ENCODE measurements at places on chromosomes 16 and 17.

DNA sequence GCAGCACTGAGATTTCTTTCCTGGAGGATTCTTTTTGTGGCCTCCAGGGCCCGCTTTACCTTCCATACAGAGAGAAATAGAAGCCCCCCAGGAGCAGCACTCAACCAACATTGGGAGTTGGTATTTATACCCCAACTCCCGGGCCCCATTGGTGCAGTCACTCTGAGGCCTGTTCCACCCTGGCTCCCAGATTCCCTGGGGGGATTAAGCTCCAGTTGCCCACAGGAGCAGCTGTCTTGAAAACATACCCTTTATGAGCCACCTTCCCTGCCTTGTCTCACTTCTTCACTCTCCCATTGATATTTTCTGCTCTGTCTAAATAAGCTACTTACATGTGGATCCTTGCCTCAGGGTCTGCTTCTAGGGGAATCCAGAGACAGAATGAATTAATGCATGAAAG is 167.8 kb downstream of the KATNIP start:
- no peak for DNase-seq

DNA sequence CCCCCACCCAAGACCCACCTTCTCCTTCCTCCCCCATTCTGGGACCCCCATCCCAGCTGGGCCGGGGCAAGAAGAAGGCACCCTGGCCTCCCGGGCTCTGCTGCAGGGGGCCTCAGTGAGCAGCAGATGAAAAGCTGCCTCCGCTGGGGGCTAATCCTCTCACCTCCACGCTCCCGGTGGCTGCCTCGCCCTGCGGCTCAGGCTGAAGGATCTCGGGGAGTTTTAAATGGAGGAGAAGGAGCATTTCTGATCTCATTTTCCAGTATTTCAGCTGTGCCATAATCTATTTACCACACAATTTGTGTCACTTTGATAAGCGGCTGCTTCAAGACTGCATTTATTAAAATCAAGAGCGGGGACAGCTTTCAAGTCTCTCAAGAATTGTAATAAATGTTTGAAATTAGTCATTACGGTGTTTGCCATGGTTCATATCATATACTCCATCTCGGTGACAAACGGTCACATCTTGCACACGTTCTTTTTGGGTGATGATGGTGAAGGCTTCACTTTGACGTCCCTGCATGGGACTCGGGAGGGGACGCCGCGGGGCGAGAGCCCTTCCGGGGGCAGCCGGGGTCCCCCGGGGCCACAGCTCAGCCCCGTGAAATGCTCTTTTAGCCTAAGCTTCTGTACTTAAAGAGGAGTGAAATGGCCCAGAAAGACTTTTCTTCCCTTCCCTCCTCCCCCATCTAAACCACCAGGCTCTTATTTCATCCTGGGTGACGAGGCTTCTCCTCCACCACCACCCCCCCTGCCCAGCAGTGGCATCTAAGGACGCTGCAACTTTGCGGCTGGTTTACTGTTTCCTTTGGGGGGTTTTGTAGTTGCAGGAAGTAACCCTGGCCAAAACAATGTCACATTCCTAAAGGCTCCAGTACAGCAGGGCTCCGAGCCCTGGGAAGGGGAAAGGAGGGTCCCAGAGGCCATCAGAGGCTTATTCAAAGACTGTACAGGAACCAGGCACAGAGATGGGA is 313.1 kb upstream of the TNRC6C start:
- no peak for DNase-seq

DNA sequence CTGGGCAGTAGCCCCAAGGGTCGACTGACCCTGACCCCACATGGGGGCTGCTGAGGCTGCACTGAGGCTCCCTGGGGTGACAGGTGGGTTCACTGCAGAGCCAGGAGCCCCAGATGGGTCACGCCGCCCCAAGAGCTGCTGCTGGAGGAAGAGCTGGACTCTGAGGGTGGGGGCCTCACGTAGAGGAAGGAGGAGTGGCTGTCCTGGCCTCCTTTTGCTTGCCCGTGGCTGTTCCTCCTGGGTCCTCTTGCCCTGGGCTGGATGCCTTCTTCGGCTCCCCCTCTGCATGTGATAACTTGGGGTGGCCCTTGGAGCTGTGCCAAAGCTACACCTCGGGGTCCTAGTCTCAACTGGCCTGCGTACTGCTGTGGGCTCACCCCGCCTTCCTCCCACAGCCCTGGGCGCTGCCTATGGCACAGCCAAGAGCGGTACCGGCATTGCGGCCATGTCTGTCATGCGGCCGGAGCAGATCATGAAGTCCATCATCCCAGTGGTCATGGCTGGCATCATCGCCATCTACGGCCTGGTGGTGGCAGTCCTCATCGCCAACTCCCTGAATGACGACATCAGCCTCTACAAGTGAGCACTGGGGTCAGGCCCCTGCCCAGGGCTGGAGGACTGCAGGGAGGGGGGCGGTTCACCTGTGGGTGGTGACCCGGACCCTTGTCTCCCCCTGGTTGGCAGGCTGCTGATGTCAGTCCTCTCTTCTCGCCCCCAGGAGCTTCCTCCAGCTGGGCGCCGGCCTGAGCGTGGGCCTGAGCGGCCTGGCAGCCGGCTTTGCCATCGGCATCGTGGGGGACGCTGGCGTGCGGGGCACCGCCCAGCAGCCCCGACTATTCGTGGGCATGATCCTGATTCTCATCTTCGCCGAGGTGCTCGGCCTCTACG is 1.1 kb upstream of the AMDHD2 start:
- no peak for DNase-seq

- DNase-seq, result no peak
These were observed 43.6 kb upstream of the CACNG5 start for GRCh38 chr17:66791347-66791746.

GRCh38 chr17:55692276-55692675 is 30.4 kb downstream of the TMEM100 start:
- DNase-seq, result no peak

DNA sequence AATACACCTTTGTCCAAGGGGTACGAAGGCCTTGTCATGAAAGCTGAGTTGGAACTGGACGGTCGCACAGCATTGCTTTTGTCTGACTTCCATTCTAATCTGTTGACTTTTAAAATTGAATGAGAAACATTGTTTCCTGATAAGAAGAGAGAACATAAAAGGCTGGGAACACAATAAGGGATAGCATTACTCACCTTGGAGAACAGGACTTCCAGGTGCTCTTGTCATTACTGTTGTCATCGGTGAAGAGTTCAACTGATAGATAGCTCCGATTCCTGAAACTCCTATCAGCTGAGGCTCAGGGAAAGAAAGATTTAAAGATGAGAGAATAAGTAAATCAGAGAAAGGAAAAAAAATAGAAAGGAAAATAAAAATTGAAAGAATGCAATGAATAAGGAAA is 351.1 kb downstream of the KCNJ2 start:
- DNase-seq, result no peak

DNA sequence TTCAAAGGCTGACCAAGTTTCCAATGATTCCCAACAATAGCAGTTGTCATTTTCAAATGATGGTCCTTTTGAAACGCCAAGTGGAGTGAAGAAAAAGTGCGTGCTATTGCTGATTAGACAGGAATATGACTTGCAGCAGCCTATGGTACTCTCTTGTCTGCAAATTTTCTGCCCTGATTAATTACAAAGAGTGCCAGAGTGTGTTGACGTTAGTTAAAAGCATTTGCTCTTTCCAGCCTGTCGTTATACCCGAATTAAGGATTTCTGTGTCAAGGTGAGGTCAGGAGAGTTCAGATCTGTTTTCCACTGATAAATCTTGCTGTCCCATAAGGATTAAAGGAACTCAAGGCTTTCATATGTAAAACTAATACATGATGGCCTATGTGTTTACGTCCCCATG is 75.0 kb upstream of the ADAMTS18 start:
- DNase-seq, result no peak

DNA sequence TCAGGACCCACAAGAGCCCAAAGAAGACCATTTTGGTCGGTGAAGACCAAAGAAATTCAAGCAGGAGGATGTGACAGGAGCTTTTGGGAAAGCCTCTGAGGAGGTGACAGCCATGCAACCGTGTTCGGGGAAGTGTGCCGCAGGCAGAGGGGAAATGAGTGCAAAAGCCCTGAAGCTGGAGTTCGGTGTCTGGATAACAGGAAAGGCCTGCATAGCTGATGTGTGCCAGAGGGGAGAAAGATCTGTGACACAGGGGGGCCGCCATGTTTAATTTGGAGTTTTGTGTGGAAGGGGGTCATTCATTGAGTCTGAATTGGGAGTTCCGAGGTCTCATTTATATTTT is 870 bp upstream of the ZC3H7A start:
- no peak for DNase-seq

GRCh38 chr16:4862639-4863038 is 15.4 kb downstream of the UBN1 start:
- DNase-seq, result no peak

DNA sequence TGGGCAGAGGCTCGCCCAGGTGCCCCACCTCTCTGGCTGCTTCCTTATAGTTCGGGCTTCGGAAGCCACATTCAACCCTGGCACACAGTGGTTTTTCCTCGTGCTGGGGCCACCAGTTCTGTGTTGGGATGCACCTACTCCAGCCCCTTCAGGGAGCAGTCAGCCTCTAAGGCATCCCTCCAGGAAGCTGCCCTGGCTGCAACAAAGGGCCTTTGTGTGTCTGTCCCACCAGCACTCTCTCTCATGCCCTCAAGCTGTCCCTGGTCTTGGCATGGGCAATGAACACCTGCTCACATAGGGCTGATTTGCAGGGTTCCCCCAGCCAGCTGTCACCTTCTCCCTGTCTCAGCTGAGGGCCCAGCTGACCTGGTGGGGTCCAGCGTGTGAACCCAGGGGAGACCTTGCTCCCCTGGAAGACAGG is 754 bp upstream of the NOXO1 start:
- no peak for DNase-seq

- DNase-seq, result no peak
These were observed 5.6 kb upstream of the DCAF7 start for GRCh38 chr17:63544467-63545301.

- no peak for DNase-seq
These were observed 409.9 kb downstream of the SLC39A11 start for GRCh38 chr17:72682605-72683004.

GRCh38 chr17:43846963-43847371 is at the start of gene CD300LG:
TSS of gene CD300LG (plus strand) at chr17:43847176. CDS start at chr17:43847217, 41 bp downstream.
- DNase-seq, result no peak

GRCh38 chr16:23699100-23699499 is 13.9 kb downstream of the ERN2 start:
- no peak for DNase-seq

GRCh38 chr17:67531291-67531690 is 154.2 kb downstream of the PITPNC1 start:
- DNase-seq, result peak; percentile 54

- no peak for DNase-seq
These were observed 40.8 kb downstream of the CCDC57 start for GRCh38 chr17:82171750-82172375.

- DNase-seq, result no peak
These were observed 737 bp downstream of the RPUSD1 start for GRCh38 chr16:787321-787966.

DNA sequence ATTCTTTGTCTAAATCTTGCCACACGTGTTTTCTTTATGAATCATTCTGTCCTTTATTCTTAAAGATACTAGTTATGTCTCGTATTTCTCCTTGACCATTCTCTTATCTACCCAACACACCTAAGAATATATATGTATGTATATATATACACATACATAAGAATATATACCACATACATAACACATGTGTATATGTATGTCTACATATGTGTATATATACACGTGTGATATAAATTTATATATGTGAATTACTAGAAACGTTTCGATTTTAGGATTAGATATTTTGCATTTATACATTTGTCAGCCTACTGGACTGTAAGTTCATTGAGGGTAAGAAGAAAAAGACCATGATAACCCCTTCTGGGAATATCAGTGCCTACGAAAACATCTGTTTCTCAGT is 388.6 kb downstream of the GRIN2A start:
- DNase-seq, result no peak

DNA sequence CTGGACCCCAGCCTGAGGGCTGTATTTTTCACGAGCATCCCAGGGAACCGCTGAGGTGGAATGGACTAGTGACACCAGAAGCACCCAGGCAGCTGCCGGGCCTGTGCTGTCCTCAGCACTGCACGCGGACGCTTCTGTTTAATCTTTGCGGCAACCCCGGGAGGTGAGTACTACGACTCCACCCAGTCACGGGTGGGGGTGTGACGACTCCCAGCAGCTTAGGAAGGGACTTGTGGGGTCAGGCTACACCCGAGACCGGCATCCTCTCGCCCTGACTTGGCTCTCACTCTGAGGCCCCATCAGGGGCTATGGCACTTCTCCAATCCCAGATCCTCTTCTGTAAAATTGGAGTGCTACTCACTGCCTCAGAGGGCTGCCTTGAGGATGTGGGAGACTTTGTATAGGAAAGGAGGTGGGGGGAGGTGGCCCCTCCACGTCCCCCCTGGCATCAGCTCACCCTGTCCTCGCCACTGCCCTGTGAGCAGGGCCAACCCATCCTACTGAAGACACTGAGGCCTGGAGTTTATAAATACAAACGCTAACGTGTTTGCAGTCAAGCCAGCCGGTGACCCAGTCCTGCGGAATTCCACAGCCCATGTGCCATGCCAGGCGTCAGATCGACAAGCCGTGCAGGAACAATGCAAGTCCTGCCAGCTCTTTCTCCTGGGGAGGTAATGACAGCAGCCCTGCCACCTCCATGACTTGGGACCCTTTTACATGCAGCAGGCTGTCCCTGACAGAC is 44.4 kb downstream of the PPL start:
- no peak for DNase-seq

DNA sequence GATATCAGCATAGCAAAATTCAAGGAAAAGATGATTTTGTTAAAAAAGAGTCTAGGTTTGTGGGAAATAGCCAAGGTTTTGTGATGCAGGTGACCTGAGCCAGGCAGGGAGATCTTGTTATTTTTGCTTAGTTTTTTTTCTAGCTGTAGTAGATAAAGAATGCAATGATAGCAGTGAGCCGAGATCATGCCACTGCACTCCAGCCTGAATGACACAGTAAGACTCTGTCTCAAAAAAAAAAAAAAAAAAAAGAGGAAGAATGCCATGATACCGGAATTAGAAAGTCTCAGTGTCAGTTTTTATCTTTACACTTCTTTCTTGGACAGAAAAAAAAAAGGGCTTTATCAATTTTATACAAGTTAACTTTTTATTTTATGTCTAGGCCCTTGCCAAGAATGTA is 27.5 kb downstream of the TMEM238L start:
- DNase-seq, result no peak

GRCh38 chr16:30380803-30381208 is 1.6 kb downstream of the SEPTIN1 start:
- DNase-seq, result no peak

- no peak for DNase-seq
These were observed 17.1 kb upstream of the NAGLU start for GRCh38 chr17:42518755-42519545.

- DNase-seq, result no peak
These were observed 2.8 kb upstream of the XAF1 start for GRCh38 chr17:6753006-6753445.

- DNase-seq, result no peak
These were observed 3.4 kb downstream of the NOG start for GRCh38 chr17:56596691-56597494.

- no peak for DNase-seq
These were observed at the start of gene BCL6B for GRCh38 chr17:7022781-7023571. TSS of gene BCL6B (plus strand) at chr17:7023050. CDS start at chr17:7023672, 622 bp downstream.

- DNase-seq, result no peak
These were observed 141.2 kb downstream of the USP31 start for GRCh38 chr16:23008041-23008440.

Measured in NCI-H1436 (cell line).